Liver (tissue), 10 donors: ENCODE measurements at places on chromosomes 5 and 9.

- DNase-seq, result no peak
Measured at GRCh38 chr9:116381350-116381749, 227.8 kb downstream of the PAPPA start.

- no peak for DNase-seq
Measured at GRCh38 chr5:58143727-58144126, 316.2 kb downstream of the PLK2 start.

DNA sequence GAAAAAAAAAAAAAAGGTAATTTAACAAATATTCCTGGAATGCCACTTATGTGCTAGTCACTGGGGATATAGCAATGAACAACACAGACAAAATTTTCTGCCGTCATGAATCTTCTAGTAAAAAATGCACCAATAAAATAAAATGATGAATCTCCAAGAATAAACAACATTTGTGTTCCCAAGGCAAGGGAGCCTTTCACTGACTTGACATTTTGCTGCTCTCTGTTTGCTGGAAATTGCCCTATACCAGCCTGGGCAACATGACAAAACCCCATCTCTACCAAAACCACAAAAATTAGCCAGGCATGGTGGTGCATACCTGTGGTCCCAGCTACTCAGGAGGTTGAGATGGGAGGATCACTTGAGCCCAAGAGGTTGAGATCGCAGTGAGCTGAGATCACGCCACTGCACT is 64.5 kb upstream of the ERBIN start:
- no peak for DNase-seq

DNA sequence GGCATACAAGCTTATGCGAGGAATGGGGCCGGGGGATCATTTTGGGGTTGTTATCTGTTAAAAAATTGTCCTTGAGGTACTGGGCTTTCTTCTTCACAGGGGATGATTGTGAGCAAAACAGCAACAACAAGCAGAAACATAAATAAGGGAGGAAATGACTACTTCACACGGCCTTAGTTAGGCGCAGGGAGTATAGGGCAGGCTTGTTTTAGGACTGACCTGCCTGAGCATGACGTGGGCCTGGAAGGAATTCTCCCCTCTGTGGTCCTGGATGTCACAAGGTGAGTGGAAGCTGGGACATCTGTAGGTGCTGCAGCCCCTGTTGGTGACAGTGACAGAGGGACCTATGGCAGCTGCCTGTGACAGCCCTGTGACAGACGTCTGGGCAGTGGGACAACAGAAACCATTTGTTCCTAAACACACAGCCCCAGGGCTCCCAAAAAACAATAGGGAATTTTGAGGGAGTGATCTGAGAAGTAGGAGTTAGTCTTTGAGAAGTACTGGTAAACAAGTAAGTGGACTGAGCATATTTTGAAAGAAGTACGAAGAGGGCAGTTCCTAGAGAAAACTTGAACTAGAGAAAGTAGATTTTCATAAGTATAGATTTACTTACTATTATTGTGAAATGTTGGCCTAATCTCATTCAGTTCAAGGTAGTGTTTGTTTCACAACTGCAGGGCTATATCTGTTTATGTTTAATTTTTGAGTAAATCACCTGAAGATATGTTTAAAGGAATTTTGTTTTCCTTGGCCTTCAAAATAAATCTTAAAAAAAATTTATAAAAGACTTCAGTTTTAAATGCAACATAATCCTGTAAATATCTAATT is 113.1 kb downstream of the KDM4C start:
- no peak for DNase-seq

- DNase-seq, result no peak
Measured at GRCh38 chr5:43312076-43312661, 1.0 kb downstream of the HMGCS1 start.

DNA sequence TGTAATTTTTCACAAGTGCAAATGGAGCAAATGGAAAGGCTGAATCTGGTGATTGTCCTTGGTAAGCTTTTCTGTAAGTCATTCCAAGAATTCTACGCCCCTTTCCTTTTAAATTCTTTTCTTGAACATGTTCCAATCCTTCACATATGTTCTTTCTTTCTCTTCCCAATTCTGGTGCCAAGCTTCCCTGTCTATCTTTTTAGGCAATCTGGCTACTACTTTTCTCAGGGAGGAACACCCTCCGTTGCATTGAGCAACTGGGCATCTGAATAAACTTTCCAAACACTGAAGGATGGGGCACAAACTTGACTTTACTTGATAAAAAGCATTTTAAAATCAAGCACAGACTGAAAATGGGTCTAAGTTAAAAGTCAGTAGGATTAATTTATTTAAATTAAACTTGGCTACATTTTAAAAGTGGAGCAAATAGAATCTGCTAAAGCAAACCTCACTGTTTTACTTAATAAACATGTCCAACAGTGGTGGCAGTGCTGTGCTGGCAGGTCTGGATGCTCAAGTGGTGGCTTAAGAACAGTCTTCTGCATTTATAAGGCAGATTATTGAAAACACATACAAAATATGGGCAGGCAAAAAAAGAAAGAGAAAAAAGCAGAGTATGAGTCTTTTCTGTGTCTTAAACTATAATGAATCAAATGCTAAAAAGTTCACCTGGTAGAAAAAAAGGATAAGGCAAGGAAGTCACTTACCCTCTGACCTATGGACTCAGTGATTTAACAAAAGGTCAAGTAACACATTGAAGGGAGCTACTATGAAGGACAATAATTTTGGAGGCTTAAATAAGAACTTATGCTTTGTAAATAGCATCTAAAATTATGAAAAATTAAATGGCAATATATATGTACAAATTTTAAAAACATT is 5.4 kb downstream of the ELL2 start:
- no peak for DNase-seq

DNA sequence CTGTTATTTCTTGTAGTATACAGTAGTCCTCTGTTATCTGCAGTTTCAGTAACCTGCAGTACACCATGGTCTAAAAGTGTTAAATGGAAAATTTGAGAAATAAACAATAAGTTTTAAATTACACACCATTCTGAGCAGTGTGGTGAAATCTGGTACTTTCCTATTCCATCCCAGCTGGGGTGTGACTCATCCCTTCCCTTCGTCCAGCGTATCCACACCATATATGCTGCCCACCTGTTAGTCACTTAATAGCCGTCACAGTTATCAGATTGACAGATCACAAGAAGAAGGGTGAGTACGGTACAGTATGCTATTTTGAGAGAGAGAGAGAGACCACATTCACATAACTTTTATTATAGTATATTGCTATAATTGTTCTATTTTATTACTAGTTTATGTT is 28.9 kb downstream of the FAM151B start:
- no peak for DNase-seq

DNA sequence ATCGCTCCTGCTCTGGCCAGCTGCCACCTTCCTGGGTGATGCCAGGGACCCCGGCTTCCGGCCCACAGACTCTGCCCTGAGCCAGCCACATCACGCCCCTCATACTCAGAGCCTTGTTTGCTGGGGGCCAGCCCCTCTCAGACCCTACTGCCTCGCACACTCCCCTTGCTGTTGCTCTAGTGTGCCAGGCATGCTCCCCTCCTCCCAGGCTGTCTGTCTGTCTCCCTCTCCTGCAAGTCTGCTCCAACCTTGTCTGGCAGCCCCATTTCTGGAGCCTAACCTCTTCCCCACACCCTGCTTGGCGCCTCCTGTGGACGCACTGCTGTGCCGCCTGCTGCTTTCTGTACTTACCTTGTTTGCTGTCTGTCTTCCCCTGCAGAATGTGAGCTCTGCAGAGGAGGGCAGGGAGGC is 184.7 kb downstream of the HSPA4 start:
- no peak for DNase-seq

DNA sequence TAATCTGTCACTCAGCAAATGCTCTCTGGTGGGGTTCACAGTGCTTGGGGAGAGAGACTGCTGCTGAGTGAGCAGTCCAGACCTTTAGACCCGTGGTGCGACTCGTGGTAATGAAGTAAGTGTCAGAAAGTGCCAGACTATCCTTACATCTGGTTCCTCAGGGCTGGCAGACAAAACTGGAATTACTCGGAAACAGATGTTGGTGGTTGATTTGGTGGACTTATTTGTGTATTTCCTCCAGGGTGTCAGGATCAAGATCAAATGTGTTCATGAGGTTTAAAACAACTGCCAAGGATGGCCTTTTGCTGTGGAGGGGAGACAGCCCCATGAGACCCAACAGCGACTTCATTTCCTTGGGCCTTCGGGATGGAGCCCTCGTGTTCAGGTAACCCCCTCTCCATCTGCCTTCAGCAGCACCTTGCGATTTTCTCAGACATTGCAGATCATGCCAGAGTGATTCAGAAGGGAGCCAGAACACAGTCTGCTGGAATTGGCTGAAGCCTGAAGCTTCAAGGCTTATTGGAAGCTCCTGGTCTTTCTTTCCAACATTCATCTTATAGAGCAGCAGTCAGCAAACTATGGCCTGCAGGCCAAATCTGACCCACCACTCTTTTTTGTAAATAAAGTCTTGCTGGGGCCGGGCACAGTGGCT is 105.2 kb downstream of the LIFR start:
- no peak for DNase-seq

- no peak for DNase-seq
Measured at GRCh38 chr9:14813336-14814248, 91.1 kb upstream of the CER1 start.

GRCh38 chr5:161023551-161023950 is 171.5 kb upstream of the ATP10B start:
- no peak for DNase-seq

DNA sequence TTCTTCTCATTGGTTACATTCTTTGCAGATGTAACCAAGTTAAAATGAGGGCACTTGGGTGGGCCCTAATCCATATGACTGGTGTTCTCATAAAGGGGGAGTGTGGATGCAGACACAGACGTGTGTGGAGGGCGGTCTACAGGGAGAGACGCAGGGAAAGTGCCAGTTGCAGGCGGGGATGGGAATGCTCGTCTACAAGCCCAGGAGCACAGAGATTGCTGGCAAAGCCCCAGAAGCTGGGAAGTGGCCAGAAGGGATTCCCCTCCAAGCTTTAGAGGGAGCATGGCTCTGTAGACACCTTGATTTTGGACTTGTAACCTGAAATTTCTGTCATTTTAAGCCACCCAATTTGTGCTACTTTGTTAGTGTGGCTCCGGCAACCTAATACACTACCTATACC is 96.8 kb upstream of the CTSL start:
- no peak for DNase-seq

- no peak for DNase-seq
Measured at GRCh38 chr5:9782826-9783560, 152.8 kb upstream of the TAS2R1 start.

DNA sequence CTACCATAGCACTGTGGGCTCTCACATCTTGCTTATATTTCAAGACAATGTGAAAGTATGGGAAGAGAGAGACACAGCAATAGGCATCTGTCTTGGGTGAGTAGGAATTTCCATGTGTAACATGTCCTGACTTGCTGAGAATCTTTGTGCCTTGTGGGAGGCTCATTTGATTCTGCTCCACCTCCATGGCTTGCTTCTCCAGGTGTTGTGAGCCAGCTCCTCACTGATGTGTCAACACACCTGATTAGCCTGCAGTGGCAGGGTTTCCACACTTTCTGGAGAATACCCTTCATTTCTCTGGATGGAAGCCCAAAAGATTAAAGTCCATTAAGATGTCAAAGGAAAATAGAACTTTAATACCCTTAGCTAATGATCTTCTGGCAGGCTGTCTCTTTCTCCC is 613.6 kb downstream of the ZNF608 start:
- DNase-seq, result no peak

GRCh38 chr9:109639674-109640579 is 140.1 kb upstream of the PALM2AKAP2 start:
- no peak for DNase-seq

DNA sequence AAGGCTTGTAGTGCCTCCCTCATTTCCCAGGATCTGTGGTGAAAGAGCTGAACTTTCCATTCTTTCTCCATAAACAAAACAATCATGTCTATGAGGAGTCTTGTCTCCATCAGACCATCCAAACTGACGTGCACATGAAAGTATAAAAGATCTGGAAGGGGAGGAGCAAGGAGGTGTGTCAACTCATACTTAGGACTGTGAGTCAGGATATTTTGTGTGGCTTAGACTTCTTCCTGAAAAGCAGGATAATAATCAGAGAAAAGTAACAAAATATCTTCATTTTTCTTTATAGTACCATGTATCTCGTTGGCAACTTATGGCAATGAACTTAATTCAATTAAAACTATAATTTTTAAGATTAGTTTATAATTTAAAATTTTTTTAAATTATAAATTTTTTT is 96.0 kb upstream of the PRRC1 start:
- no peak for DNase-seq

DNA sequence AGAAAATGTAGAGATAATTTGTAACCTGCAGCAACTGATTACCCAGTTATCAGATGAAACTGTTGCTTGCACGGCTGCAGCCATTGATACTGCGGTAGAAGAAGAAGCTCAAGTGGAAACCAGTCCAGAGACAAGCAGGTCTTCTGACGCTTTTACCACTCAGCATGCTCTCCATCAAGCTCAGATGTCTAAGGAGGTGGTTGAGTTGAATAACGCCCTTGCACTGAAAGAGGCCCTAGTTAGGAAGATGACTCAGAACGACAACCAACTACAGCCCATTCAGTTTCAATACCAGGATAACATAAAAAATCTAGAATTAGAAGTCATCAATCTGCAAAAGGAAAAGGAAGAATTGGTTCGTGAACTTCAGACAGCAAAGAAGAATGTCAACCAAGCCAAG is 1.7 kb downstream of the KIF4B start:
- no peak for DNase-seq

GRCh38 chr9:110303133-110303532 is 34.5 kb downstream of the TXNDC8 start:
- no peak for DNase-seq

DNA sequence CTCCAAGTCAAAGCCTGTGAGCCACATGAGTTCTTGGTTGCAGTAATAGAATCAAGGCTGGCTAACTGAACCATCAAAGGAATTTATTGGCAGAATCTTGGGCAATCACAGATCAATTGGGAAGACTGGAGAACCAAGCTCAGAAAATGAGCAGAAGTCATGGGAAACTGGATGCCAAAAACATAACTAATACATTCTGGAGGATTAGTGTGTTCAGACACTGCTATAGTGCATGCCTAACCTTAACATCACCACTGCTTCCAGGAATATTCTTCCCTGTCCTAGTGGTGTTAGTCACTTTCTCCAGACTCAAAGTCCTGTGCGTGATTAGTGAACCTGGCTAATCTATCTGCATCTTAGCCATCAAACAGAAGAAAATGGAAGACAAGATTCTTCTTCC is 843.7 kb downstream of the EFNA5 start:
- DNase-seq, result no peak

DNA sequence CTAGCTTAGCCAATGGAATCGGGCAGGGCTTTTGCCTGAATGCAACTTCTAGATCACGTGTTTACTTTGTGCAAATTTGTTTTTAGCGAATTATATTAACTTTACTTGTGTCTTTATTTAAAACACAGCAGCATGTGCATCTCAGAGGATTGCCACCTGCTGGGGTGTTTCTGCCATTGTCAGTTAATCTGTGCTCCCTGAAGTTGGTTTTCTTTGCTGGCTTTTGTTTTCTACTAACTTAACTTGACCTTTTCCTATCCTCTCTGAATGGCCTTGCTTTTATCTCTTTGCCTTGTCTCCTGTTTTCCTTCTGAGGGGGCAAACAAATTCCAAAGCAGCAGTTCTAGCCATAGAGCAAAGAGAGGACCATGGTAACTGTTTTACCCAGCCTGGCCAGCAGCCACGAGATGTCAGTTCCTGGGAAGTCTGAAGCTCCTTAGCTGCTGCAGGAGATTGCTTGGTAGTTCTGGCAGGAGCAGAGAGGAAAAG is 67.6 kb downstream of the ARHGEF28 start:
- no peak for DNase-seq

- DNase-seq, result no peak
Measured at GRCh38 chr9:38138276-38138675, 69.2 kb upstream of the SHB start.
